ENCODE measurements at places on chromosomes 5 and 9.

DNA sequence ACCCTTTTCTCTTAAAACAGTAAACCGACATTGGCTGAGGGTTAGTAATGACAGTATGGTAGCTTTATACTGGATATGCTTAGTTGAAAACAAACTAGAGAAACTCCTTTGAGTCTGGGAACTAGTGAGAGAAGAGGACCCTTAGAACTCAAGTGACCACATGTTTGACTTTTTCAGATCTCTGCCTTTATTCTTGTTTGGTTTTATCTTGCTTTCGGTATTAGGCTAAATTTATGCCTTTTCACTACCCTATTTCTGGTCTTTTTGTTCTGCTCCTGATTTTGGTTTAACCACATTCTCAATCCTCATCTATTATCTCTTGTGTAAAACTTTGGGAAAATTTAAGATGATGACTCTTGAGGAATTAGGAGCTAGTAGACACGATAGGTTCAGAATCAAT lies 11.0 kb downstream of the SNAPC3 start:
- DNase-seq = no peak

GRCh38 chr5:168317521-168318147 lies 26.2 kb downstream of the WWC1 start:
- no peak for DNase-seq

- no peak for DNase-seq
Measured at GRCh38 chr5:159163027-159163700, 46.2 kb downstream of the RNF145 start.

GRCh38 chr5:112784726-112785125 lies 47.0 kb downstream of the APC start:
- DNase-seq = no peak
